NB4 (cell line): ENCODE measurements at places on chromosomes 7 and 10.
A peak's percentile ranks its signal among the peaks of the same experiment; 100 is the strongest.

DNA sequence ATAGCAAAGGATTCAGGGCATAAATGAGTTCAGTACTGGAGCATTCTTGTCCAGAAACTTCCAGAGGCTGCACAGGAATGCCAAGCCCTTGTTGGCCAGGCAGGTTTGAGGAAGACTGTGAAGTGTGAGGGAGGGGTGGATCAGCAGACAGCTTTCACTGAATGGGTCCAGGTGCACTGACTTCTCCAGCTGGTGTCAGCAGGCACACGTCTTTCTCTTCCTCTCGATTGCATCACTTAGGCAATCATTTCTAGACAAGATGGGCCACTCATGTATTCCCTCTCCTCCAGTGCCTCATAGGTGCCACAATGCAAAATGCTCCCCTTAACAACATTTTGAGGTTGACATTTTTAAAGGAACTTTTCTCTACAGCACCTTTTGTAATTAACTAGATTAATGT lies 15.6 kb upstream of the PLEKHS1 start:
- peak; percentile 27 for DNase-seq

GRCh38 chr7:76296743-76297740 lies 5.4 kb upstream of the HSPB1 start:
- DNase-seq: no peak

DNA sequence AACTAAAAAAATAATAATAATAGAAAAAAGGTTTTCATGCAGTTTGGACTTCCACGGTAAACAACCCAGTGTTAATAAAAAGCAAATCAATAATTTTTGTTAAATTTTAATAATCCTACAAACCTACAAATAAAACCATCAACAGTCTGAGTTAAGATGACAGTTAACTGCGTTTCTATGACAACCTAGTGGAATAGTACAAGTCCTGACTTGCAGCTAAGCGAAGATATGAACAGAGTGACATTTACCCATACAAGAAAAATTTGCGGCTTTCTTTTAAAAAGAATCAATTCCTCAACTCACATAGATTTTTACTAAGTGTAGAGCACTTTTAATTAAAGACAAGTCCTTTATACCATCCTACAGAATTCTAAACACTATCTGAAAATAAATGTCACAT lies 35.6 kb downstream of the VPS41 start:
- DNase-seq: no peak

- no peak for DNase-seq
These were observed 183.8 kb upstream of the TBX20 start for GRCh38 chr7:35437619-35438275.

GRCh38 chr10:6973899-6974298 lies 393.8 kb upstream of the PRKCQ start:
- DNase-seq: no peak

- no peak for DNase-seq
These were observed 183.9 kb downstream of the WNT2 start for GRCh38 chr7:117138981-117139380.

DNA sequence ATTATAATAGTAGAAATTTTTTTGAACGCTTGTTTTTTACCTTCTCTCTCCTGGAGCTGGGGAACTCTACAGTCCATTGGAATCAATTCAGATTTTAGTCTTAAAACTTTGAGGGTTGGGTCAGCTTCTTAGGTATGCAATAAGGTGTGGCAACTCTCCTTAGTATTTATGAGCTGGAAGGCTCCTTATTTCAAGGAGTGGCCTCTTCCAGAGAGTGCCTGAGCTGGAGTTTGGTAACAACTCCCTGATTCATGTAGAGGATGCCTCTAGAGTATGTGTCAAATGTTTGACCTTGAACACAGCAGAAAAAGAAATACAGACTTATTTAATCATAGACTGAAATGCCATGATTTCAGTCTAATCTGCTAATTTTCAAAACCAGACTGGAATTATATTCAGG lies 11.1 kb downstream of the CDK14 start:
- no peak for DNase-seq

GRCh38 chr7:76037310-76037709 lies 10.5 kb downstream of the STYXL1 start:
- DNase-seq: no peak

- DNase-seq: no peak
These were observed 47.7 kb upstream of the HSPB1 start for GRCh38 chr7:76254781-76255180.

GRCh38 chr10:95602382-95602781 lies 41.2 kb upstream of the SORBS1 start:
- DNase-seq: peak; percentile 31

DNA sequence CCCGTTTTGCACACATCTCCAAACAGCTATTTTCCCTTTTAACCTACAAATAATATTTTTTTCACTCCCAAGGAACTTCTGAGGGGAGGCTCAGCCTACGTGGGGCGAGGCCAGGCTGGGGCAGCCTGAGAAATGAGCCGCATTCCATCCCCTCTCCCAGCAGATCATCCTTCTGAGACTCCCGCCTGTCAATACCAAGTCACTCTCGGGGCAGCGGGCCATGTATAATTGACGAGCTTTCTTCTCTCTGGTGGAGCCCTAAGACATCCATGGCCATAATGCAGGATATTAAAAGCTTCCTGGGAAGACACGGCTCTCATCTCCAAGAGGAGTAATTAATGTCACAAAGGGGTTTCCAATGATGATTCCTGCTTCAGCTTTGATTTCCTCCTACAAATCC lies 37.8 kb upstream of the CHST15 start:
- DNase-seq: no peak

GRCh38 chr7:27955011-27955410 lies 215.0 kb downstream of the TAX1BP1 start:
- DNase-seq: no peak

GRCh38 chr7:155739538-155740143 lies 72.6 kb downstream of the SHH start:
- no peak for DNase-seq

DNA sequence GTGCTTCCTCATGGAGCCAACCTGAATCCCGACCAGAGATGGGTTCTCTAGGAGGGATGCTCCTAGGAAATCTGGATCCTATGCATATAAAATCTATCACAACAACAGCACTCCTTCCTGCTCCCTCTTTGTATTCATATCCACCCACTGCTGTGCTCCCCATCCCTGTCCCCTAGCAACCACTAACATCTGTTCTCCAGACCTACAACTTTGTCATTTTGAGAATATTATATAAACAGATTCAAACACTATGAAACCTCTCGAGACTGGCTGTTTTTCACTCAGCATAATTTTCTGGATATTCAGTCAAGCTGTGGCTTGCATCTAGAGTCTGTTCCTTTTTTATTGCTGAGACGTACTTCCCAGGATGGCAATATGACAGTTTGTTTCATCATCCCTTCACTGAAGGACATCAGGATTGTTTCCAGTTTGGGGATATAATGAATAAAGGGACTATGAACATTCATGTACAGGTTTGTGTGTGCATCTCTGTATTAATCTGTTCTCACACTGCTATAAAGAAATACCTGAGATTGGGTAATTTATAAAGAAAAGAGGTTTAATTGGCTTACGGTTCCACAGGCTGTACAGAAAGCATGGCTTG lies 36.0 kb upstream of the PRR15 start:
- no peak for DNase-seq

DNA sequence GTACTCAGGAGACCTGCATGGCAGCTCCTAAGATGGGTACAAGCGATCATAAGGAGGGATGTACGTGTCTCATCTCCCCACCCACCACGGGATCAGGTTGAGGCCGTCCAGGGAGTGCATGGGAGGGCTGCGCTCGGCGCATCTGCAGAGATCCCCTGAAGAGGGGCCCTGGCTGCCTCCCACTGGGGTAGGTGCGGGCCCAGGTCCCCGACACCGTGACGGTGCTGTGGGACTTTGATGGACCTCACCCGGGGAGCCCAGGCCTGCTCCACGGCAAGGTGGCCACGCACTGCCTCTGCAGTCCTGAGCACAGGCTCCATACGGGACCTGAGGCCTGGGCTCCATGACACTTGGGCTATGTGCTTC lies 12.7 kb downstream of the GET4 start:
- no peak for DNase-seq

DNA sequence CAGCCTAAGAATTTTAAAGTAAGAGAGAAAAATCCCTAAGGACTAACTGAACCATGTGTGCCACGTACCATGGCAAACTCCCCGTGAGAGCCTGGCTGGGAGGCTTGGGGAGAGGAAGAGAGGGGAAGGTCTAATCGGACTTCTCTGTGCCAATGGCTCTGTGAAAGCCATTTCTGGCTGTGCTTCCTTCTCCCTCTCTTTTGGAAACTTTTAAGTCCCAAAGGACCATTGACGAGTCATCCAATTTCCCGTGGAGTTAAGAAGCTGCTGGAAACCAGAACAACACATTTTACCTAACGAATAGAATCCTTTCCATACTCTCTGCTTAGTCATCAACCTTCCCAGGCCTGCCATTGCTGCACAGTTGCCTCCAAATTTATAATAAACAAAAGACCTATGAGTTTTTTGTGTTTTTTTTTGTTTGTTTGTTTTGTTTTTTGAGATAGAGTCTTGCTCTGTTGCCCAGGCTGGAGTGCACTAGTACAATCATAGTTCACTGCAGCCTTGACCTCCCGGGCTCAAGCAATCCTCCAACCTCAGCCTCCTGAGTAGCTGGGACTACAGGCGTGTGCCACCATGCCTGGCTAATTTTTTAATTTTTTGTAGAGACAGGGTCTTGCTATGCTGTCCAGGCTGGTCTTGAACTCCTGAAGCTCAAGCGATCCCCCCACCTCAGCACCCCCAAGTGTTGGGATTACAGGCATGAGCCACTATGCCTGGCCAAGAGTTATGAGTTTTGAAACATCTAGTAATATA lies 13.2 kb downstream of the LAMB1 start:
- no peak for DNase-seq

DNA sequence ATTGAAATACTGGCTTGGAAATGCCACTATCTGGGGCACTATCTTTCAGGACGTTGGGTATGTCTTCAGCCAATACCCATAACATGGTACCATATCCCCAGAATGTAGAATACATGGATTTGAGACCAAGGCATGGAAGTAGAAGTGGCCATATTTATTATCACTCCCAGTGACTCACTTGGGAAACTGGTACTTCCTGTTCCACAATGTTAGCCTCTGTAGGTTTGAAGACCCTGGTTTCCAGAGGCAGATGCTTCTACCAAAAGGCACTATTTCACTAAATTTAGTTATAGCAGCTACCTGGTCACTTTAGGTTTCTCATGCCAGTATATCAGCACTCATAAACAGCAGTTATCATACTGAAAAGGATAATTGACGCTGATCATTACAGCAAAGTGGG lies 184.2 kb downstream of the CCDC71L start:
- DNase-seq: no peak

- no peak for DNase-seq
These were observed at the start of gene SFRP5 for GRCh38 chr10:97771913-97772823. TSS of gene SFRP5 (minus strand) at chr10:97771999. CDS start at chr10:97771833, 166 bp downstream.

DNA sequence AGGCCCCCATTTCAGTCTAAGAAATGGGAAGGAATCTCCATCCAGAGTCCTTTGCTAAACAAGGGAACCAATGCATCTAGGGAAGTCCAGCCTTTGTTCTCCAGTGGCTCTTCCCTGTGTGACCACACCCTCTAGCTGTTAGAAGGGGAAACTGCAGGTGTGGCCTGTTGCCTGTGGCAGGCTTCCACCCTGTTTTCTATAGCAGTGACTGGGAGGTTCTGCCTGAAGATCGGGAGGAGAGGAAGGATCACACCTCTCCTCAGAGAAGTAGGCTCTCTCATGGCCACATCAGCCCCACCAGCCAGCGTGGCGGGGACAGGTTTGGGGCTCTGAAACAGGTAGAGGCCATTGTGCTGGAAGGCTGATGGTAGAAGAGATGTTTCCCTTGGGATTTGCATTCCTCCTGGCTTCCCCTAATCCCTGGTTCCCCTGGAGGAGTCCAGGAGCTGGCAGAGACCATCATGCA lies 47.7 kb upstream of the TRIM8 start:
- DNase-seq: peak; percentile 77

GRCh38 chr10:17375936-17376584 lies 78.3 kb downstream of the ST8SIA6 start:
- DNase-seq: peak; percentile 32

DNA sequence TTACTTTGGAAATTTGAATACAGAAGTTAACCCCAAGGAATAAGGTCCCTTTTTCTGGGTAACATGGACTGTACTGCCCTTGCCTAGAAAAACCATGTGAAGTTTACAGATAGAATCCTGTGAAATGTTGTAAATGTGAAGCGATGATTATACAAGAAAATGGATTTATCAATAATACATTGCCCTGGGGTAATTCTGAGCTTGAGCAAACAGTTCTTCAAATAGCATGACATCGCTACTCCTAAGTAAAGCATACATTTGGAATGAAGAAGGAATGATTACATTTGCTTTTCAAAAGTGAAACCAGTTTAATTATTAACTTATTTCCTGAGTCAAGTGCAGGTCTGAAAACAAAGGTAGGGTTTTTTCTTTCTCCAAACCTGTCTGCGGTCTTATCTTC lies 43.3 kb upstream of the FZD8 start:
- no peak for DNase-seq

- DNase-seq: no peak
These were observed 122.6 kb downstream of the LRRC4 start for GRCh38 chr7:127908430-127909258.

DNA sequence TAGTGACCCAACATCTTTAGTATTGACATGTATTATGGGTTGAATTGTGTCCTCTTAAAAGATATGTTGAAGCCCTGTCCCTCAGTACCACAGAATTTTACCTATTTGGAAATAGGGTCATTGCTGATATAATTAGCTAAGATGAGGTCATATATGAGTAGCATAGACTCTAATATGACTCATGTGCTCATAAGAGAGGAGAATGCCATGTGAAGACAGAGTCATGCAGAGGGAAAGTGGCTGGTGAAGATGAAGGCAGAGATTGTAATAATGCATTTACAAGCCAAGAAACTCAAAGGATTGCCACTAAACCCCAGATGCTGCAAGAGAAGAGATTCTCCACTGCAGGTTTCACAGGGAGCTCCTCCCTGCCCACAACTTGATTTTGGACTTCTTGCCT lies 496.4 kb downstream of the KIF20B start:
- no peak for DNase-seq

GRCh38 chr10:24501056-24501711 lies 222.5 kb downstream of the ARHGAP21 start:
- DNase-seq: no peak

DNA sequence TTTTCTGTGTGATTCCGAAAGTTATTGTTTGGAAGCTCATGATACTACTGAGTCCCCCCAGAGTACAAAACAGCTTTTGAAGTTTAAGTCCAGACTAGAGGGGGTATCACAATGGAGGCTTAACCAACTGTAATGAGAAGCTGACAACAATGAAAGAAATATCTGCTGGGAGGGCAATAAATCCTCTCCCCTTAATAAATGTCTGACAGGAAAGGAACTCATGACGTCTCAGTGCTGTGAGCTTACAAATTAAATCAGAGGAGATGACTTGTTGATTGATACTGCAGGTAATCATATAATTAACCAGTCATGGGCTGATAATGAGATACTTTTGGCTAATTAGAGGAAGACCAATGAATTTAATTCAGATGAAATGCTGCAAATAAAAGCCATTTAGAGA lies 102.6 kb upstream of the WDR11 start:
- DNase-seq: no peak

GRCh38 chr7:104604706-104605105 lies 276.3 kb downstream of the LHFPL3 start:
- DNase-seq: no peak
